Myometrial cell (primary cell): ENCODE measurements at places on chromosomes 5 and 9. TPM values are rescaled to one million over a fixed set of nuclear protein-coding genes. Genes with fewer than 3 reads are reported as not detected.

The ADAMTS6 gene
- 17.3 and 28.2 TPM in 2 replicates for total RNA-seq

The PCDHGB5 gene
- total RNA-seq = 6.7 and 7.2 TPM in 2 replicates

The CARD6 gene
- 4.9 and 5.5 TPM in 2 replicates for total RNA-seq

The STXBP1 gene
- total RNA-seq = 28.8 and 77.8 TPM in 2 replicates

The TAF11L12 gene
- not detected in 2 replicates for total RNA-seq

The C9orf153 gene
- not detected in 2 replicates for total RNA-seq

The TAF11L10 gene
- not detected in 2 replicates for total RNA-seq

The IPO11 gene
- total RNA-seq = 13.8 and 16.1 TPM in 2 replicates

The CER1 gene
- not detected in 2 replicates for total RNA-seq

The PCSK5 gene
- 0.29 and 1.2 TPM in 2 replicates for total RNA-seq

The CRB2 gene
- total RNA-seq = not detected in 2 replicates

The C5orf63 gene
- 2.1 and 2.6 TPM in 2 replicates for total RNA-seq

The HTR1A gene
- total RNA-seq = not detected in 2 replicates

The FOXD4L5 gene
- total RNA-seq = not detected in 2 replicates

The GRXCR2 gene
- total RNA-seq = not detected in 2 replicates

The RASGRF2 gene
- 2.9 and 5.1 TPM in 2 replicates for total RNA-seq

The CAMK4 gene
- 5.2 and 10.5 TPM in 2 replicates for total RNA-seq

The GRAMD2B gene
- total RNA-seq = 22.5 and 37.9 TPM in 2 replicates

The MAPKAP1 gene
- 98.9 and 108 TPM in 2 replicates for total RNA-seq

The ORM2 gene
- not detected in 2 replicates for total RNA-seq

The CMYA5 gene
- total RNA-seq = 0.58 and 0.89 TPM in 2 replicates

The FOXD4 gene
- total RNA-seq = not detected in 2 replicates

The ADAMTS13 gene
- 0.86 and 0.89 TPM in 2 replicates for total RNA-seq

The RNF208 gene
- total RNA-seq = not detected in 2 replicates

The PTBP3 gene
- 18.6 and 108 TPM in 2 replicates for total RNA-seq

The ARSB gene
- total RNA-seq = 13.8 and 20.6 TPM in 2 replicates

The MAT2B gene
- 76.1 and 77.1 TPM in 2 replicates for total RNA-seq

The GPSM1 gene
- total RNA-seq = 69.5 and 81.3 TPM in 2 replicates

The EIF4E1B gene
- not detected in 2 replicates for total RNA-seq

The OLFML2A gene
- total RNA-seq = 14.1 and 33.0 TPM in 2 replicates

The PSAT1 gene
- 161 and 162 TPM in 2 replicates for total RNA-seq

The GNAQ gene
- 17.0 and 17.9 TPM in 2 replicates for total RNA-seq

The WWC1 gene
- total RNA-seq = not detected in 2 replicates

The SPINK4 gene
- total RNA-seq = not detected in 2 replicates

The TCERG1 gene
- total RNA-seq = 34.4 and 39.2 TPM in 2 replicates

The ARID3C gene
- under 0.01 and 0.58 TPM in 2 replicates for total RNA-seq

The GABRA1 gene
- not detected in 2 replicates for total RNA-seq

The PCDHGC3 gene
- 38.6 TPM in 2 replicates for total RNA-seq

The C9 gene
- total RNA-seq = not detected in 2 replicates

The DOK3 gene
- 1.2 TPM in 1 of 2 replicates, not detected in the other for total RNA-seq

The GCNT4 gene
- total RNA-seq = 0.35 and 0.58 TPM in 2 replicates
